Activated naive CD8-positive, alpha-beta T cell treated with anti-CD3 and anti-CD28 coated beads for 36 hours (primary cell): ENCODE measurements at places on chromosomes 13 and 19.

DNA sequence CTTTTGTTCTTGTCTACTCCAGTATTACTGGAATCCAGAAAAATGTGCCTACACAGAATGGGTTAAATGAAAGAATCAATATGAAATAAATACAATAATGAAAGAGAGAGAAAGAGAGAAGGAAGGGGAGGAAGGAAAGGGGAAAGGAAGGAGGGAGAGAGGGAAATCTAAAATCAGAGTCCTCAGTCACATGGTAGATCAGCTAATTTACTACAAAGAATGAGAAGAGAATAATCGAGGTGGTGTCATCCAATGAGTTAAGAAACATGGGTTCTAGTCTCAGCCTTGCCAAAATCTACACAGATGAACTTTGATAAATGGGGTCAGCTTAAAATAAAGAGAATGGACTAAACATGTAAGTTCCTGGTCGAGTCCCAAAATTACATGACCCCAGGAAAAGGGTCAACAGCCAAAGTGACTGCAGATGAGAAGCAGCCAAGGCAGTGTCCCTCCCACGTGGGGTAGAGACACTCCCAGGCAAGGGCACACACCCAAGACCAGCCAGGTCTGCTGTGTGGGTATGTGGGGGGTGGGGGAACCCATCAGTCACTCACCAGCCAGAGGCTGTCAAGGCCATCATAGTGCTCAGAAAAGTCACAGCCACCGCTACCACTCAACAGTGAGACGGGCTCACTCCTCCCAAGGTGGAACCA, 103.6 kb downstream of the STK24 start:
- no peak for DNase-seq

DNA sequence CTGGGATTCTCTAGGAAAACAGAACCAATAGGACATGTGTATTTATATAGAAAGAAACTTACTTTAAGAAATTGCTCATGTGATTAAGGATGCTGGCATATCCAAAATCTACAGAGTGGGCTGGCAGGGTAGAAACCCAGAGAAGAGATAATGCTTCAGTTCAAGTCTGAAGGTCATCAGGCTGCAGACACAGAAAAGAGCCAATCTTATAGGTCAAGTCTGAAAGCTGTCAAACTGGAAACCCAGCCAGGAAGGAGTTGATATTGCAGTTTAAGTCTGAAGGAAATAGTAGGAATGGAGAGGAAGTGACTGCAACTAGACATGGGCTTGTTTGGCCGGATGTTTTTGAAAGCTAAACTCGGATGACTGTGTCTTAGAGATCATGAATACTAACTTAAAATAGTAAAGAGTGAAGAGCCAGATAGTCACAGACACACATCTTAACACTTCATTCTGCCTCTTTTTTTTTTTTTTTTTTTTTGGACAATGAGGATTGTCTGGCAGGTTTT, 125.3 kb upstream of the GPC6 start:
- no peak for DNase-seq

- DNase-seq, result no peak
Observed at GRCh38 chr19:29287061-29287460, 74.1 kb upstream of the UQCRFS1 start.

GRCh38 chr13:50481936-50482335, 361.6 kb downstream of the DLEU7 start:
- no peak for DNase-seq

GRCh38 chr19:42270346-42271044, 1.4 kb downstream of the CIC start:
- peak; percentile 76 for DNase-seq

DNA sequence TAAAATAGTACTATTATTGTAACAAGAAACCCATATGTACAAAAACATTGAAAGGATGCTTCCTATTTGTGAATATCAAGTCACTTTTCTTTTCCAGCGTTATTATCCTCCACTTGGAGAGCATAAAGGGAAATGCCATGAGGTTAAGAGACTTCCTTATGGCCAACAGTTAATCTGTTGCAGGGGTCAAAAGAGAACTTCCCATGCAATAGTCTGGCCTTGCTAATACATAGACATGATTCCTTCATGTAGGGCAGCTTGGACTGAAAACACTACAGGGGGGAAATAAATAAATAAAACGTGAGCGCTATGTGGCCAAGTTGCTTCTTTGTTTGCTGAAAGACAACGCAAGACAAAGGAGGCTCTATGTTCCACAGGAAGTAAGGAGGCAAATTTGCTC, 269.1 kb upstream of the EDNRB start:
- no peak for DNase-seq

DNA sequence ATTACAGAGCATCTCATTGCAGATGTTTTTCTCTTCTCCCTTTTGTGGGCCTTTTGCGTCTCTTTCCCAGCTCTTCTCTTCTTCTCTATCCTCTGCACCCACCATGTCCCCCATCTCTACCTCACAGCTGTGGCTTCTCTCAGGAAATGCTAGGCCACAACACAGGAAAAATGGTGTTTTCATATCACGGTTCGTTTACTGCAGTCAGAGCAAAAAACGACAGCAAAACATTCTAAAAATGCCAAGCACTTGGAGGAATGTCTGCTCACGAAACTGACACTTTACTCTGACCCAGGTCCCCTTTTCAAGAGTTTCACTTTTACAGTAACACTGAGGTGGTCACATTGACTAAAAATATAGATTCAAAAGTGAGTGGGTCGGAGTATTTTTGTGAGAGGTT, 152.2 kb downstream of the DCT start:
- DNase-seq, result peak; percentile 14

- peak; percentile 24 for DNase-seq
Observed at GRCh38 chr13:102399791-102400674, 1.8 kb downstream of the FGF14 start.

- no peak for DNase-seq
Observed at GRCh38 chr13:77876176-77876575, 42.5 kb downstream of the EDNRB start.

DNA sequence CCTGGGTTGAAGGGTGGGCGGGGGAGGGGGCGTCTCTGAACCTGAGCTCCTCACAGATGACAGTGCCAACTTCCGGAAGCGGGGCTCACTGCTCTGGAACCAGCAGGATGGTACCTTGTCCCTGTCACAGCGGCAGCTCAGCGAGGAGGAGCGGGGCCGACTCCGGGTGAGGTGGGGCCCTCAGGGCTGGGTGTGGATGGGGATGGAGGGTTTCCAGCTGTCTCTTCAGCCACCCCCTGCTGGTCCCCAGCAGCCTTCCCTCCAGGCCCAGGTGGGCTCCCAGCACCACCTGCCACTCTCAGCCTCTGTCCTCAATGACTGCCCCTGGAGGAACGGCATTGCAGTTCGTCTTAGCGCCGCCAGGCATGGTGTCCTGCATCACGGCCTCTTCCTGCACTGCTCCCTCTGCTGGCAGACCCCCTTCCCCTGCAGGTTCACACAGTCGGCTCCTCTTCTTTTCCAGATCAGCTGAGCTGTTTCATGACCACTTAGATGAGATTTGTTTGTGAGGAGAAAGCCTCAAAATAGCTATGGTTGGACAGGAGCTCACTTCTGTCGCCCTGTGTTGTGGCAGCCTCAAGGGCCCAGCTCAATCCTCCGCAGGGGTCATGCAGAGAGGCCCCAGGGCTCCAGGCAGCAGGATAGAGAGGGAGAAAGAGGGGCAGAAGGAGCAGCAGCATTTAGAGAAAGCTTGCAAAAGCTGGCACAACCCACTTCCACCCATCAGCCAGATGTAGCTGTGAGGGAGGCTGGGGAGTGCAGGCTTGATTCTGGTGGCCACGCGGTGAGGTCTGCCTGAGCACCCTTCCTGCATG, 2.5 kb upstream of the GARIN5A start:
- peak; percentile 34 for DNase-seq

DNA sequence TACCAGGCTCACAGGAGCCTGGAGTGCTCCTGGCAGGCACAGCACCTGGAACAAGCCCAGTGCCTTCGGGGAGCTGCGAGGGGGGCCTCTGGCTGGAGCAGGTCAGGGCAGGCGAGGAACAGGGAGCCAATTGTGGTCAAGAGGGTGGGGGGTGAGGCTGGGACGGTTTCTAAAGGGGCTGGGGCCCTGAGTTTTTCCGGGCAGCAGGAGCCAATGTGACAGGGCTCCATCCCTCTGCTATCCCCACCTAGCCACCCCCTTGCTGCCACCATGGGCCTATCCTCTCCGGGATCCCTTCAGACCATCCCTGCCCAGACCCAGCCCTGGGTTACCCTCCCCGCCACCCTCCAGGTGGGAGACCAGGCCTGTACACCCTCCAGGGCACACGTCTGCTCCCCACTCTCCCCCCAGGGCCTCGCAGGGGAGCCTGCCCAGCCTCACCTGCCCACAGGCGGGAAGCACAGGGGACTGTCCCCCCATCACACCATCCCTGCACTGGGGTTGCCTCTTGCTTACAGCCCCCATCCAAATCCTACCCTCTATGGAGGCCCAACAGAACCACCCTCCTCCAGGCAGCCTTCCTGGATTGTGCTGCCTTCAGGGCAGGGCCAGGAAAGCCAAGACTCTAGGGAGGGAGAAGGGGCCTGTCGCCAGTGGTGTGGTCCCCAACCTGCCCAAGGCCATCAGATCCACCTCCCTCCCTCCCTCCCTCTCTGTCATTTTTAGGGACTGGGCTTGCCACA, 121.0 kb downstream of the URI1 start:
- DNase-seq, result no peak

- DNase-seq, result no peak
Observed at GRCh38 chr13:39688278-39688677, 32.8 kb downstream of the COG6 start.

DNA sequence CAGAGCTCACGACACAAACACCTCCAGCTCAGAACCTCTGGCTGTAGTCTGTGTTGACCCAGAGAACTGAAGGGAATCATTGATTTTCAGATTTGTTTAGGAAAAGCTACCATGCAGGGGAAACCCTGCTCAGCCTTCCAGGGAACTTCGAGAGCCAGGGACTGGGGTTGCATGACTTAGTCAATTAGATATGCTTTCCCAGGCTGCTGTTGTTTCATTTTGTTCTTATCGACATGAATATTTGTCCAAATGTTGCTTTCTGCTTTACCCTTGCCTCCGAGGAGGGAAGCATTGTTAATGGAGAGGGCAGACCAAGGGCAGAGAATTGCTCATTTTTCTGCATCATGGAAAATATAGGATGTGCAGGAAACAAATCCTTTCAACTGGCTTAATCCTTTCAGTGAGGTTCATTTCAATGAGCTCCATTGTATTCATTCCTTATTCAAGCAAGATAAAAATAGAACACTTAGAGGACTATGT, 82.5 kb downstream of the KLF5 start:
- DNase-seq, result no peak

DNA sequence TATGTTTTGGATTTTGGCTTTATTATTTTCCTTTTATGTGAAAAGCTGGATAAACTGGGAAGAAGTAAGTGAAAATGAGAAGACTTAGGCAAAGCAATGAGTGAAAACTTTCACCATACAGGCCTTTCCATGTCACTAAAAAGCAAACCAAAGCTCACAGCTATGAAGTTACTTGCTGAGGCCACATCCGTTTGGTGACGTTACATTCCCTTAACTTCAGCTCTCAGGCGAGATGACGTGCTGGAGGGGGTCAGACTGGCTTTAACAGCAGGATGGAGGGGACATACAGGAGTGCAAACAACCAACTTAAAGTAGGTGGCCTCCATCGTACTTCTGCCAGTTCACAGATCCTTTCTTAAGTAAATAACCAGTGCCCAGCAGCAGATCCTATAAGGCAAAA, 522.3 kb downstream of the MYO16 start:
- DNase-seq, result no peak

DNA sequence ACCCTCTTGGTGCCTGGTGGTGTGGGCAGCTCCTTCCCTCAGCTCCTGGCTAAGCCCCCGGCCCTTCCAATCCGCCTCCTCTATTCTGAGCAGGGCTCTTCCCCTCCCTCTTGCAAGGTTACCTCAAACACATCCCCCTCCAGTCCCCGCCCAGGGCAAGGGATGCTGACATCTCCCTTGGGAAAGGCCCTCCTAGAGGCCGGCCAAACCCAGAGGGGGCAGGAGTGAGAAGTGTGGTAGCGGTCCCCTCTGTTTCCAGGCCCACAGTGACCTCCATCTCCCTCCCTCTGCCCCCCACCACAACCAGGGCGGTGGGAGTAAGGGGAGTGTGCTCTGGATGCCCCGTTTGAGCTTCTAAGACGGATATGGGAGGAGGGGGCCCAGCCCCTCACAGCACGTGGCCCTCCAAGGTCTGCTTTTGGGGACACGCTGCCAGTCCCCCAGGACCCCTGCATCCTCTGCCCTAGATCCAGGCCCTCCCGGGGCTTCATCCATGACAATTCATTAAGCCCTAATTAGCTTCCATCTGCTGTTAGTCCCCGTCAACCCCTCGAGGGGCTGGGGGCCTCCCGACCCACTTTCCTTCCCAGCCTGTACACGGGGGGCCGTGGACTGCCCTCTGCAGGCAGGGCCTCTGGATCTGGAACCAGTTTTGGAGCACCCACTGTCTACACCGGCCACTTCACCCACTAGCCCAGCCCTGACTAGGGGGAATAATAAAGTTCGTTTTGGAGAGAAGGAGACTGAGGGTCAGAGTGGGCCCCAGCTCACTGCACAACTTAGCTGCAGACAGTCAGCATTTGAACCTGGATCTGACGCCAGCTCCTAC, 2.3 kb downstream of the LINGO3 start:
- DNase-seq, result no peak

GRCh38 chr13:73480779-73481559, 422.2 kb downstream of the KLF5 start:
- no peak for DNase-seq

DNA sequence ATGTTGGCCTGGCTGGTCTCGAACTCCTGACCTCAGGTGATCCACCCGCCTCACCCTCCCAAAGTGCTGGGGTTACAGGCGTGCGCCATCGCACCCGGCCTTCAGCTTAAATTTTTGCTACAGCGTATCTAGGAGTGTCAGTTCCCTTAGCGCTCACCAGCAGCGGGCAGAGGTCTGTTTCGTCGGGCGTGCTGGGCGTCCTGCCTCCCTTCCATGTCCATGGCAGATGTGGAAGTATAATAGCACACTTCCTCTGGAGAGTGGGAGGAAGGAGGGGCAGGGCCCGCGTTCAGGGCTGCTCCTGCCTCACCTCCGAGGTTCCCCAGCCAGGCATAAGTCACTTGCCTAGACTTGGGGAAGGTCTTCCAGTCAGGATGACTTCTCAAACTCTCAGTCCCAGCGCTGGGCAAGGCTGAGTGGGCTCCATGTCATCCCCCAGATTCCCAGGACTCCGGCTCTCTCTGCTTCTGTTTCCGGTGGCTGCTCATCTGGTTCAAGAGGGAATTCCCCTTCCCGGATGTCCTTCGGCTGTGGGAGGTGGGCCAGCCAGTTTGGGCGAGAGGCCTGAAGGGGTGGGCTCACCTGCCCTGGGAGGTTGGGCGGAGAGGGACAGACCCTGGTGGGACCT, 9.5 kb downstream of the IL4I1 start:
- no peak for DNase-seq

GRCh38 chr13:41649659-41650058, 192.3 kb downstream of the RGCC start:
- DNase-seq, result no peak

DNA sequence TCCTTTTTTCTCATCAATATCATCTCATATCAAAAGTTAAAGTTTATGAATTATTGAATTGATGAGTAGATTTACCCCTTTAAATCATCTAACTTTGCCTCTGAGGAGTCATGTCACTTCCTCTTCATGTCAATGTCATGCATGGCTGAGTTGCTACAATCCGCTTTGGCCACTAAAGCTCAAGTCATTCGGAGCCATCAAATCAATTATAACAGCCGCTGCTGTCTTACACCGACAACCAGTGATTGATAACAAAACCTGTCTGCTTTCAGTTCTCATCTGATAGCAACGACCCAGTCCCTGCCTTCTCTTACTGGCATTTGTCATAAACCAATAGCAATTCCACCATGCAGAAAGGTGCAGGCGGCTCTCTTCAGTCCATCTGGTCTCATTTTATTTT, 429.3 kb downstream of the DIAPH3 start:
- DNase-seq, result no peak
